ENCODE measurements at places on chromosomes 4 and X. TPM values are rescaled to one million over a fixed set of nuclear protein-coding genes. Genes with fewer than 3 reads are reported as not detected.

The ADH6 gene
- total RNA-seq: not detected

The USP26 gene
- not detected for total RNA-seq

The TGIF2LX gene
- total RNA-seq: not detected

The REELD1 gene
- 0.55 TPM for total RNA-seq

The ANXA10 gene
- not detected for total RNA-seq

GRCh38 chr4:71270901-71271300 is 67.9 kb upstream of the SLC4A4 start:
- peaks cover 12% of the 10 kb centered on the region for H3K4me1 ChIP-seq
- H3K4me3 ChIP-seq: no peak overlapping the region
- H3K27me3 ChIP-seq: peaks cover 6% of the 10 kb centered on the region

GRCh38 chr4:24063731-24064130 is 173.9 kb upstream of the PPARGC1A start:
- no peak overlapping the region for H3K27ac ChIP-seq
- no peaks in the 10 kb centered on the region for H3K36me3 ChIP-seq
- H3K27me3 ChIP-seq: no peaks in the 10 kb centered on the region
- no peak for DNase-seq
- no peak overlapping the region for H3K4me3 ChIP-seq

DNA sequence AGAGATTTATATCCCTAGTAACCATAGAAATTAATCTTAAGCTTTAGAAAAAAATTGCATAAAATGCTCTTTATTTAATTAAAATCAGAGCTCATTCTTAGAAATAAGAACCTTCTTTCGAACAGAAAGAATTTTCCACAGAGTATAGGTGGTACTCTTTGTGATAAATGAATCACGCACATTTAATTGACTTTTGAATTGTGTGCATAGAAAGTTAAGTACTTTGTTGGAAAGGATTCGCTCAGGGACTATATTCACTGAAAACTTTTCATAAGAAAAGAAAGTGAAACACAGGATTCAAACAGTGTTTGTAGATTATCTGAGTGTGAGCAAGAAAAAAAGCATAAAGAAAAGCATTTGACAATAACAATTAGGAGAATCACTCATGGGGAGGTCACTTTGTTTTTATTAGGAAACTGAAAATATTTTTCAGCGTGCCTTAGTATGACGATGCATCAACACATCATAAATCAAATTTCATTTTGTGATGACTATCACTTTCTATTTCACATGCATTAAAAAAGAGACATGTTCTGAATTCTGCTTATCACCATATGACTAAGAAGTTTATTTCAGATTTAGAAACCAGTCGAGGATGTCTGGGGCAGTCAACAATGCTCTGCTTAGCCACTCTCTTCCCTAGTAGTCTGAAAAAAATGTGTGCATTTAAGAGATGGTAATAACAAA is 49.5 kb downstream of the STX18 start:
- H3K4me1 ChIP-seq: peaks cover 5% of the 10 kb centered on the region
- no peak overlapping the region for H3K27ac ChIP-seq
- no peak for DNase-seq
- no peaks in the 10 kb centered on the region for H3K27me3 ChIP-seq

DNA sequence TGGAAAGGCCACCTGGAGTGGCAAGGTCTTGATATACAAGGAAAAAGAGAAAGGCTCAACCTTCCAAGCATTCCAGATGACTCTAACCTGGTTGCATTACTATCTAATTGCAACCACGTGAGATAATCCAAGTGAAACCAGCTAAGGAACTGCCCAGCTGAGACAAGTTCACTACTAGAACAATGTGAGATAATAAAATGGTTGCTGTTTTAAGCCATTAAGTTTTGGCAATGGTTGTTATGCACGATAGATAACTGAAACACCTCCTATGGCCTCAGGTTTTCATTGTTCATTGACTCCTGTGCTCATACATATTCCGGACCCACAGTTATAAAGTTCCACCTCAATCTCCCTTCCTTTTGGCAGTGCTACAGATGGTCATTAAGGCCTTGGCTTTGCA is 9.2 kb upstream of the CXorf66 start:
- peaks cover 6% of the 10 kb centered on the region for H3K27me3 ChIP-seq
- DNase-seq: no peak
- no peak overlapping the region for H3K4me3 ChIP-seq
- no peaks in the 10 kb centered on the region for H3K4me1 ChIP-seq
- H3K27ac ChIP-seq: no peak overlapping the region

- no peak overlapping the region for H3K27ac ChIP-seq
- no peak for DNase-seq
- H3K27me3 ChIP-seq: no peaks in the 10 kb centered on the region
- H3K4me1 ChIP-seq: no peaks in the 10 kb centered on the region
- H3K4me3 ChIP-seq: no peak overlapping the region
These were observed 345.5 kb downstream of the GRXCR1 start for GRCh38 chr4:43238008-43238407.

- DNase-seq: no peak
- no peak overlapping the region for H3K4me3 ChIP-seq
- H3K27me3 ChIP-seq: no peaks in the 10 kb centered on the region
- no peaks in the 10 kb centered on the region for H3K4me1 ChIP-seq
- no peaks in the 10 kb centered on the region for H3K36me3 ChIP-seq
These were observed 304.7 kb downstream of the SH2D1A start for GRCh38 chrX:124651031-124651430.

- DNase-seq: no peak
- H3K4me1 ChIP-seq: peaks cover 70% of the 10 kb centered on the region
- H3K27me3 ChIP-seq: no peaks in the 10 kb centered on the region
- peaks cover 44% of the 10 kb centered on the region for H3K36me3 ChIP-seq
These were observed 63.6 kb downstream of the HADH start for GRCh38 chr4:108053251-108053711.

DNA sequence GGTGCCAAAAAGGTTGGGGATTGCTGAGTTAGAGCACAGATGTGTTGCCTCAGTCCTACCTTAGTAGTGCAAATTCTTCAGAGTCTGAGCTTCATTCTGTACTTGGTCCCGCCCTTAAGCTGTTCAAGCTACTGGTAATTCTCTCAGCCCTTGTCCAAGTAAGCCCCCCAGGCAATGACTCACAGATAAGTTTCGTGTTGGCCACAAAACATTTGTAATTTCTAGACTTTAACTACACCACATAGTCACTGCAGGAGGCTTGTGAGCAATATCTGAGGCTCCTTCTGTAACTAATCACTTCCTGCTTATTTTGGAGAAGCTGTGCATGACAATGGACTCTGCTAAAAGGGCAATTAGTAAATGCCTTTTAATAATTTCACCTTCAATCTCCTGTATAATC is 1420.5 kb downstream of the PCDH7 start:
- H3K27me3 ChIP-seq: no peaks in the 10 kb centered on the region
- no peak overlapping the region for H3K27ac ChIP-seq
- no peaks in the 10 kb centered on the region for H3K4me1 ChIP-seq
- no peaks in the 10 kb centered on the region for H3K36me3 ChIP-seq

GRCh38 chrX:106415276-106415895 is 196.4 kb upstream of the RADX start:
- no peak overlapping the region for H3K4me3 ChIP-seq
- no peak for DNase-seq
- H3K27ac ChIP-seq: no peak overlapping the region
- peaks cover 7% of the 10 kb centered on the region for H3K27me3 ChIP-seq

GRCh38 chrX:115372152-115372551 is 82.6 kb downstream of the LUZP4 start:
- DNase-seq: no peak
- no peak overlapping the region for H3K4me3 ChIP-seq
- no peak overlapping the region for H3K27ac ChIP-seq
- H3K36me3 ChIP-seq: no peaks in the 10 kb centered on the region

- H3K27me3 ChIP-seq: no peaks in the 10 kb centered on the region
- H3K4me3 ChIP-seq: no peak overlapping the region
- H3K27ac ChIP-seq: no peak overlapping the region
- DNase-seq: no peak
- H3K36me3 ChIP-seq: no peaks in the 10 kb centered on the region
These were observed 105.2 kb upstream of the FRG1 start for GRCh38 chr4:189835505-189835904.

GRCh38 chrX:1545776-1546408 is 8.9 kb upstream of the P2RY8 start:
- H3K36me3 ChIP-seq: peaks cover 1% of the 10 kb centered on the region
- no peak overlapping the region for H3K4me3 ChIP-seq
- H3K4me1 ChIP-seq: no peaks in the 10 kb centered on the region

DNA sequence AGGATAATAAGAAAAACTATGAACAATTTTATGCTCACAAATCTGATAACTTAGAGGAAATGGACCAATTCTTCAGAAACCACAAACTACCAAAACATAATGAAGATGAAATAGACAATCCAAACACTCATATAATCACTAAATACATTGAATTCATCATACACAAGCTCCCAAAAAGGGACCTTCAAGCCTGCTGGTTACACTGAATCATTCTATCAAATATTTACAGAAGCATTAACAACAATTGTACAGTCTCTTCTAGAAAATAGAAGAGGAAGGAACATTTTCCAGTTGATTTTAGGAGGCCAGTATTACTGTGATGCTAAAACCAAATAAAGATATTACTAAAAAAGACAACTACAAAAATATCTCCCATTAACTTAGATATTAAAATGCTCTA is 88.3 kb downstream of the IL15 start:
- H3K27ac ChIP-seq: no peak overlapping the region
- no peaks in the 10 kb centered on the region for H3K36me3 ChIP-seq
- no peak for DNase-seq
- no peaks in the 10 kb centered on the region for H3K4me1 ChIP-seq

Measured in activated naive CD8-positive, alpha-beta T cell treated with anti-CD3 and anti-CD28 coated beads, Interleukin-2, amount 10 ng/mL, durations not matched to agents 7 days and 5 days (primary cell).